Activated naive CD8-positive, alpha-beta T cell treated with anti-CD3 and anti-CD28 coated beads for 36 hours (primary cell): ENCODE measurements at places on chromosomes 16 and 17. TPM values are rescaled to one million over a fixed set of nuclear protein-coding genes. Genes with fewer than 3 reads are reported as not detected.

DNA sequence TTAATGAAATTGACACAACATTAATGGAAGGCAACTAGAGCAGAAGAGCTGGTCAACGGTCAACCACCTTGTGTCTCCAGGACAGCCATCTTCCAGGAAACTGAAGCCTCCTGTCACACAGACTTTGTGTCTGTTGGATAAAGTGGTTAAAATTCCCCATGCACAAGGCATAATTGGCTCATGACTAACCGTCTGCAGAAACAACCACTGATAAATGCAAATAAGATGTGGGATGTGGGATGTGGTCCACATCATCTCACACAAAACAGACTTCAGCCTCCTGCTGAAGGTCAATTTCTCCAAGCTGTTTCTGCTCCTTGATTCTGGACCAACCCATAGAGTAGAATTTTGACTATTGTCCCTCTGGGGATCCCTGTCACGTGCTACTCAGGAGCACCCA, 26.9 kb upstream of the XYLT1 start:
- no peaks in the 10 kb centered on the region for H3K27me3 ChIP-seq
- no peak for DNase-seq
- H3K4me3 ChIP-seq = no peak overlapping the region
- H3K36me3 ChIP-seq = no peaks in the 10 kb centered on the region

DNA sequence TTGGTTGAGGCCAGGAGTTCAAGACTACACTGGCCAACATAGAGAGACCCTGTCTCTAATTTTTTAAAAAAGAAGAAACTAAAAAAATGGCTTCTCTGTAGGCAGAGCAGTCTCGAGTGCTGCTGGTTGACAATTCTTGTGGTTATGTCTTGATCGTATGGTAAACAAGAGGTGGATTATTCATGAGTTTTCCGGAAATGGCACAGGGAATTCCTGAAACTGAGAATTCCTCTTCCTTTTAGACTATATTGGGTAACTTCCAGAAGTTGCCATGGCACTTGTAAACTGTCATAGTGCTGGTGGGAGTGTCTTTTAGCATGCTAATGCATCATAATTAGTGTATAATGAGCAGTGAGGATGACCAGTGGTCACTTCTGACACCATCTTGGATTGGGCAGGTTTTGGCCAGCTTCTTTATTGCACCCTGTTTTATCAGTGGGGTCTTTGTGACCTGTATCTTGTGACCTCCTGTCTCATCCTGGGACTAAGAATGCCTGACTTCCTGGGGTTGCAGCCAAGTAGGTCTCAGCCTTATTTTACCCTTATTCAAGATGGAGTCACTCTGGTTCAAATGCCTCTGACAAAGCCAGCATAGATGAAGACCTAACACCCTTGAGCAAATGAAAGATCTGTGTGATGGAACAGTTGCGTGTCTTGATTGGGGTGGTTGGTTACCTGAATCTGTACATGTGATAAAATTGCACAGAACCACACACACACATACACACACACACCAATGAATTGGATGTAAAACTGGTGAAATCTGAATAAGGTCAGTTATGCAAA, 30.2 kb downstream of the BMERB1 start:
- DNase-seq = no peak
- no peaks in the 10 kb centered on the region for H3K27me3 ChIP-seq
- H3K36me3 ChIP-seq = no peaks in the 10 kb centered on the region
- H3K27ac ChIP-seq = no peak overlapping the region

GRCh38 chr17:72164158-72164739, 43.4 kb downstream of the SOX9 start:
- no peaks in the 10 kb centered on the region for H3K4me1 ChIP-seq
- no peak for DNase-seq
- peaks cover 5% of the 10 kb centered on the region for H3K27me3 ChIP-seq

DNA sequence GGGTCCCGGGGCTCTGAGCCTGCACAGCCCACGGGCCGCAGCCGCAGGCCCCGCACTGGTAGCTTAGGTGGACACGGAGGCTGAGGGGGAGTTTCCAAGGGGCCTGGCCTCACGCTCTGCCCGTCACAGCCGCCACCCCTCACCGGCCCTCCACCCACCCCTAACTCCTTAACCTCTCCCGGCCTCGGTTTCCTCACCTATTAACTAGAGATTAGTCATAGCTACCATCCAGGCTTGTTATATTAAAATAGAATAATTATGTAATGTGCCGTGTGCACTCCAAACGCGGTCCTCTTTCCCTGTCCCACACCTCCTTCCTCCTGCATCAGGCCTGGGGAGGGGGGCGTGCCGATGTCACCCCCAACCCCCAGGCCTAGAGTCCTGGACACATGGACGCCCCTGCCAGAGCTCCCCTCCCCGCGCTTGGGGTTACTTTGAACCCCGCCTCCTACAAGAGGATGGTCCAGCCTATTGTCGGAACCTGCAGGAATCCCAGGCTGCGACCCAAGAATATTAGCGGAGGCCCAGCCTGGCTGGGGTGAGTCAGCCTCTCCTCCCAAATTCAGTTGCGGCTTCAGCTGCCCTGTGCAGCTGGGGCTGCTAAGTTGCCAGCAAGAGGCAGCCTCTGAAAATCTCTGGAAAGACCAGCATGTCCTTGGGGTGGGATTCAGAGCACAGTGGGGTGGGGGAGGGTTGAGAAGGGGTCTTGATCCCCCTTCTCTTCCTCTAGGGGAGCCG, 17.3 kb downstream of the SOCS3 start:
- peaks cover 41% of the 10 kb centered on the region for H3K4me1 ChIP-seq
- H3K4me3 ChIP-seq = peak overlapping the region; percentile 34
- DNase-seq = no peak
- no peaks in the 10 kb centered on the region for H3K36me3 ChIP-seq

DNA sequence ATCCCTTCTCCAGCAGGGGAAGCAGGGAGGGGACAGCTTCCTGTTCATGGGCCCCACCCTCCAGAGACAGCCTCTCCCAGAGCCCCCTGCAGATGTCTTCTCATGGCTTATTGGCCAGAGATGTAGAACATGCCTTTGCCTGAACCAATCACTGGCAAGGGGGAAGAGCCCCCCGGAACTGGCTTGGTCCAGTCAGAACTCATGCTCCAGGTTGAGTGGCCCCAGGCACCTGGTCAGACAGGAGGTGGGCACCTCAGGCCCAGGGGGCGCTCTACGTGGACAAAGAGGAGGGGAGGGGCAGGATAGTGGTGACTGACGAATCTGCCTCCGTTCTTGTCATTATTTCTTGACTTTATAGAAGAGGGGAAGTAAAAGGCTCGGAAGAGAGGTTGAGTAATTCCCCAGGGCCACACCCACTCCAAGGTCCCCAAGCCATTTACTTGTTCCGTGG, 23.6 kb downstream of the RAB11FIP4 start:
- no peak for DNase-seq
- H3K27ac ChIP-seq = no peak overlapping the region
- H3K27me3 ChIP-seq = no peaks in the 10 kb centered on the region

GRCh38 chr17:37546302-37546701, 56.6 kb downstream of the DUSP14 start:
- no peaks in the 10 kb centered on the region for H3K27me3 ChIP-seq
- H3K36me3 ChIP-seq = peaks cover 20% of the 10 kb centered on the region
- H3K27ac ChIP-seq = peak overlapping the region; percentile 32
- no peak overlapping the region for H3K4me3 ChIP-seq

DNA sequence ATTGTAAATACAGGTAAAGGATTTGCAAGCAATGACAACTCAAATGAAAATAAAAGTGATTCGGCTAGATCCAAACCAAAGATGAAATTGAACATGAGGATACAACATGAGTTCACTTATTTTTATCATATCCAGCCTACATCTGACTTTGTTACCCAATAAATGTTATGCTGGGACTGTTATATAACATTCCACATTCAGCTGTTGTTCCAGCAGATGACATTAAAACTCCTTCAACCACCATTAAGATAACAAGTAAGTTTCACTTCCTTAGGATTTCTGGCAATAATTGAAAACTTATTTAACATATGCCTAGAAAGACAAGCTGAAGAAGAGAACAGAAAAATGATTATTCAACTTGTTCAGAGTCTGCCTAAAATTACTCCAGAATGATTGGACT, 729.4 kb downstream of the CDH11 start:
- H3K27ac ChIP-seq = no peak overlapping the region
- no peaks in the 10 kb centered on the region for H3K27me3 ChIP-seq
- no peak for DNase-seq
- no peaks in the 10 kb centered on the region for H3K4me1 ChIP-seq
- H3K36me3 ChIP-seq = no peaks in the 10 kb centered on the region

- H3K27me3 ChIP-seq = no peaks in the 10 kb centered on the region
- no peak overlapping the region for H3K4me3 ChIP-seq
- peaks cover 4% of the 10 kb centered on the region for H3K4me1 ChIP-seq
- peaks cover 26% of the 10 kb centered on the region for H3K36me3 ChIP-seq
- no peak for DNase-seq
- no peak overlapping the region for H3K27ac ChIP-seq
These were observed 315.6 kb downstream of the SNX29 start for GRCh38 chr16:12291989-12292759.

DNA sequence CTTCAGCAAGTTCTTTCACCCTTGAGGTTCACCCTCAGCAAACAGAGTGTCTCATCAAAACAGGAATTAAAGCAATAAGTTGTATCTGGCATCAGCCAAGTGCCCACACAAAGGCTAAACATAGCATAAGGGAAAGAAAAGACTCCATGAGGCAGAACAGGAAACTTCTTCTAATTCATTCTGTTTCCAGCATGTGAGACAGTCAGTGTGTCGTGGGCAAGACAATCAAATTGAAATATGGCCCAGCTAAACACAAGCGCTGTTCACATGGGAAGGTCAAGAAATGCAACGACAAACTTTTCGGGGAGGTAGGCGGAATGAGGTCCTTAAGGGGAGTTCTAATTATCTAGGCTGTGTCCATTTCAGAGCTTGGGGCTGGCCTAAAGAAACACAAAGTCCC, 393.4 kb downstream of the HAPSTR1 start:
- no peaks in the 10 kb centered on the region for H3K27me3 ChIP-seq
- H3K4me1 ChIP-seq = no peaks in the 10 kb centered on the region
- no peak overlapping the region for H3K27ac ChIP-seq
- no peaks in the 10 kb centered on the region for H3K36me3 ChIP-seq
- H3K4me3 ChIP-seq = no peak overlapping the region
- no peak for DNase-seq

GRCh38 chr17:17126131-17127110, 79.7 kb downstream of the PLD6 start:
- H3K4me1 ChIP-seq = peaks cover 37% of the 10 kb centered on the region
- H3K4me3 ChIP-seq = no peak overlapping the region
- DNase-seq = no peak
- H3K27ac ChIP-seq = no peak overlapping the region
- H3K27me3 ChIP-seq = no peaks in the 10 kb centered on the region

DNA sequence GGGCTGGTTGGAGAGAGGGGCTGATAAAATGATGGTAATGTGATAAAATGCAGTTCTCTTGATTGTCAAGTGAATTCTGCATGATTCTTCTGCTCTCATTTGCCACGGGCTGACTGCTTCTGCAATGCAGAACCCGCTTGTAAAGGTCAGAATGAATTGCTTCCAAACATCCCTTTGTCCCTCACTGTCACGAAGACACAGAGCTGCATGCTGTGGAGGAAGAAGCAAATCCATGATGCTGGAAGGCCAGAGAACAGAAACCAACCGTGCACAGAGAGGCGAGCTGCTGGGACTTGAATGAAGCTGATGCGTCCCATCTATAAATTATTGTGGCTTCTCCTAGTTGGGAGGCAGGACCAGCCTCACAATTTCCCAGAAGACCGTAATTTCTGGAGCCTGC, 171.6 kb downstream of the PRKCB start:
- peaks cover 32% of the 10 kb centered on the region for H3K4me1 ChIP-seq
- no peaks in the 10 kb centered on the region for H3K27me3 ChIP-seq
- no peak overlapping the region for H3K27ac ChIP-seq
- no peak overlapping the region for H3K4me3 ChIP-seq
- peaks cover 23% of the 10 kb centered on the region for H3K36me3 ChIP-seq

GRCh38 chr17:77315551-77316190, 174.9 kb downstream of the SEC14L1 start:
- no peaks in the 10 kb centered on the region for H3K36me3 ChIP-seq
- DNase-seq = no peak
- no peaks in the 10 kb centered on the region for H3K27me3 ChIP-seq
- no peak overlapping the region for H3K4me3 ChIP-seq

- DNase-seq = no peak
- H3K4me1 ChIP-seq = no peaks in the 10 kb centered on the region
- peaks cover 9% of the 10 kb centered on the region for H3K27me3 ChIP-seq
- H3K36me3 ChIP-seq = no peaks in the 10 kb centered on the region
- no peak overlapping the region for H3K4me3 ChIP-seq
- no peak overlapping the region for H3K27ac ChIP-seq
These were observed 28.6 kb upstream of the WSB1 start for GRCh38 chr17:27265333-27265732.

- H3K4me3 ChIP-seq = no peak overlapping the region
- peaks cover 11% of the 10 kb centered on the region for H3K4me1 ChIP-seq
- H3K36me3 ChIP-seq = peaks cover 3% of the 10 kb centered on the region
- no peaks in the 10 kb centered on the region for H3K27me3 ChIP-seq
- peak overlapping the region; percentile 55 for H3K27ac ChIP-seq
These were observed 13.9 kb downstream of the HAGH start for GRCh38 chr16:1812732-1813163.

DNA sequence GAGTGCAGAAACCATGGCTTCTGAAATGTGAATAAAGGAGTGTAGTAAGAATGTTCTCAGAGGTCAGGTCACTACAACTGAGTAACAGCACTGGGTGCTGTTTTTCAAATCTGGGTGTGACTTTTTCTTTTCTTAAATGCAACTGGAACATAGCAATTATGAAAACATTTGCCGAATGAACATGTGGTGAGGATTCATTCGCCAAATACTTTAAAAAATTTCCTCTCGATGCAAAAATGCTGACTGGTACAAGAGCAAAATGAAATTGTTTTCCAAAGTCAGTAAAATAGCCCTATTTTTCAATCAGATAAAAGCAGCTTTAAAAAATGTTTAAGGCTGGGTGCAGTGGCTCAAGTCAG, 18.6 kb downstream of the ZDHHC7 start:
- H3K4me1 ChIP-seq = peaks cover 9% of the 10 kb centered on the region
- no peaks in the 10 kb centered on the region for H3K27me3 ChIP-seq
- H3K4me3 ChIP-seq = no peak overlapping the region
- DNase-seq = no peak
- H3K27ac ChIP-seq = no peak overlapping the region
- H3K36me3 ChIP-seq = peaks cover 3% of the 10 kb centered on the region

- H3K36me3 ChIP-seq = peaks cover 2% of the 10 kb centered on the region
- H3K27me3 ChIP-seq = peaks cover 100% of the 10 kb centered on the region
- no peak overlapping the region for H3K4me3 ChIP-seq
- no peak for DNase-seq
- H3K27ac ChIP-seq = no peak overlapping the region
- peaks cover 13% of the 10 kb centered on the region for H3K4me1 ChIP-seq
These were observed 7.8 kb downstream of the IRX5 start for GRCh38 chr16:54938212-54939028.

- H3K4me1 ChIP-seq = peaks cover 39% of the 10 kb centered on the region
- H3K27me3 ChIP-seq = no peaks in the 10 kb centered on the region
- peak within 1 kb of the TSS; percentile 92 for H3K27ac ChIP-seq
- H3K36me3 ChIP-seq = peaks cover 13% of the 10 kb centered on the region
- H3K4me3 ChIP-seq = peak within 1 kb of the TSS; percentile 94
These were observed at the start of gene STAT5B for GRCh38 chr17:42276359-42276608. STAT5B (minus strand) TSS chr17:42276391; CDS start chr17:42232127, 44,264 bp downstream.

GRCh38 chr17:74833501-74834377, 25.9 kb downstream of the GRIN2C start:
- no peaks in the 10 kb centered on the region for H3K27me3 ChIP-seq
- DNase-seq = no peak
- H3K4me1 ChIP-seq = no peaks in the 10 kb centered on the region
- peaks cover 15% of the 10 kb centered on the region for H3K36me3 ChIP-seq
- no peak overlapping the region for H3K27ac ChIP-seq
- H3K4me3 ChIP-seq = no peak overlapping the region

Gene ZFP3
- 2.4 TPM for total RNA-seq

Gene SDR42E2
- not detected for total RNA-seq

Gene SMIM36
- total RNA-seq = not detected

Gene SPEM2
- total RNA-seq = not detected

Gene OSGIN1
- 0.92 TPM for total RNA-seq

Gene PRR15L
- not detected for total RNA-seq

Gene COPZ2
- total RNA-seq = 6.3 TPM

Gene SEPTIN1
- total RNA-seq = 162 TPM

Gene SHISA9
- total RNA-seq = not detected

Gene IL32
- 1,060 TPM for total RNA-seq
